ENCODE measurements at places on chromosomes 1 and 21.

- DNase-seq: no peak
Observed at GRCh38 chr1:199585392-199585791, 442.1 kb upstream of the NR5A2 start.

DNA sequence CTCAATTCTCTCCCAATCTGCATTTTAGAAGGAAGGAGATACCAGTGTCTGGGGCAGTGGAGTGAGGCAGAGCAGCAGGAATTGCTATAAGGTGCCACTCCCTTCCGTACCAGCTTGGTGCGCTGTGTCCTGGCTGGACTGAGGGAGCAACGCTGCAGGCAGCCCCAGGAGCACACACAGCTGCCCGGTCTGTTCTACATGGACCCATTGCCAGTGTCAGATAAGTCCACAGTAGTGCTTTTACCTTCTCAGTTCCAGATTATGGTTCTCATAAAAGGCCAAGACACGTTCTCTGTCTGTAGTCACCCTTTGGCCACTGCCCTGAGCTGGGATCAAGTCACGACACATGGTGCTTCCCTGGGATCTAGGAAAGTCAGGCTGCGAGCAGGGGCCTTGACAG, 44.1 kb upstream of the BARHL2 start:
- no peak for DNase-seq

GRCh38 chr1:177865807-177866206, 104.1 kb downstream of the SEC16B start:
- DNase-seq: no peak

GRCh38 chr1:172394141-172394751, 26.2 kb upstream of the C1orf105 start:
- DNase-seq: peak; percentile 36

DNA sequence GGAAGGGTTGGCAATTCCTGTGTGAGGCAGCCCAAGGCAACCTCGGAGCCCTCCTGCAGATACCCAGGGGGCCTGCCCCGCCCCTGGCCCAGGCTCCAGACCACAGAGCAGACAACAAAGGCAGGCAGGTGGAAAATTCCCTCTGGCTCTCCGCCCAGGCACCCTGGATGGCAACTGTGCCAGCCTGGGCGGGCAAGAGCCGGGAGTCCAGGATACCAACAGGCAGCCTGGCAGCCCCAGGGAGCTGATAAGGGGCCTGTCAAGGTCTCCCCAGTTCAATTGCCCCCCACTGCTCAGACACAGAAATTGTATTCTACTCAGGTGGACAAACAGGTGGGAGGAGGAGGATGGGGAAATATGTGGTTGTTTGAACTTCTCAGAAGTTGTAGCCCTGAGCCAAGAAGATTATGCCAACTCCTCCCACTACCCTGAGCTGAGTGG, 15.4 kb upstream of the GPR37L1 start:
- DNase-seq: no peak

- no peak for DNase-seq
Observed at GRCh38 chr1:200194477-200194876, 167.0 kb downstream of the NR5A2 start.

DNA sequence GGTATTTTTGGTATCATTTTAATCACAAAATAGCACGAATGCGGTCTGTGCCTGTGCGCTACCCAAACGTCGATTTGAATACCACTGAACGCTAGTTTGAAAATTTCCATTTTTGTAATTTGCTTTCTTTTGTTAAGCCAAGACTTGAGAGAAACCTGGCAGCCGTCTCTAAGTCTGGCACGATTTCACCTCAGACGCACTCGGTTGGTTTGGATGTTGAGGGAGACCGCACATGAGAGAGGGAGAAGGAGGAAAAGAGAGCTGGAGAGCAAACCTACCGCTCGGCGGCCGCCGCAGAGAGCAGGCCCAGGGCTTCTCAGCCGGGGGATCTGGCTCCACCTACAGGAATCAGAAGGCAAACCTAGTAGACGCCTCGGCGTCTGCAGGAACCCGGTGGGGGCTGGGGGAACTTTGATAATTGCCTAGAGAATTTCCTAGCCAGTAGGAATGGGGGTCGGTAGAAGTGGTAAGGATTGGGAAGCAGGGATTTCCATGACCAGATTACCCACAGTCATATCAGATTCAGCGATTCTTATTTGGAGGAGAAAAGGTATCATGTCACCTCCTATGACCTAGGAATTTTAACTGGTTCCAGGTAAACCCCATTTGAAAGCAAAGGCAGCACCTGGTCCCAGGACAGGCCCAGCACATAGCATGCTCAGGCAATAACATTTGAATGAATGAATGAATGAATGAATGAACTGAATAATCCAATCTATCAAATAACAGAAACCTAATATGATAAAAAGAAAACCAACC, 83.2 kb downstream of the TM2D1 start:
- DNase-seq: peak; percentile 37

- DNase-seq: no peak
Observed at GRCh38 chr1:80919426-80919825, 881.3 kb upstream of the ADGRL2 start.

DNA sequence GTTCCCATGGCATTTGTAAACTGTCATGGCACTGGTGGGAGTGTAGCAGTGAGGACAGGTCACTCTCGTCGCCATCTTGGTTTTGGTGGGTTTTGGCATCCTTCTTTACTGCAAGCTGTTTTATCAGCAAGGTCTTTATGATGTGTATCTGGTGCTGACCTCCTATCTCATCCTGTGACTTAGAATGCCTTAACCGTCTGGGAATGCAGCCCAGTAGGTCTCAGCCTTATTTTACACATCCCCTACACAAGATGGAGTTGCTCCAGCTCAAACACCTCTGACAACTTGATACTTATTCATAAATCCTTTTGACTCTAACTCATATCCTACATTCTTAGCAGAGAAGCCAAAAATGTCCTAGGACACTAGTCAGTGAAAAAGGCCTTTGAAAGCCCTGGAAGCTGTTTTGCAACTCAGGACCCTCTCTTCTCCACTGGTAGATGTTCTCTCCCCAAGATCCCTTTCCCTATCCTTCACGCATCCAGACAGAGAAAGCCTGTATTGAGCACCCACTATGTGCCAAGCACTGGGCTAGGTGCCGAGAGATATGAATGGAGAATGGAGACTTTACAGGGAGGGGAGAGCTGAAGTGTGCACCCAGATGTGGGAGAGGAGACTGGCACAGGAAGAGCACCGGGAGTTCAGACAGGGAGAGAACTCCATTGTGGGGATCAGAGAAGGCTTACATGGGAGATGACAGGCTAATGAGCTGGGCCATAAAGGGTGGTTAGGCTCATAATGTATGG, 6.7 kb upstream of the CSRP1 start:
- DNase-seq: no peak

- no peak for DNase-seq
Observed at GRCh38 chr1:3295846-3296245, 158.6 kb upstream of the ARHGEF16 start.

DNA sequence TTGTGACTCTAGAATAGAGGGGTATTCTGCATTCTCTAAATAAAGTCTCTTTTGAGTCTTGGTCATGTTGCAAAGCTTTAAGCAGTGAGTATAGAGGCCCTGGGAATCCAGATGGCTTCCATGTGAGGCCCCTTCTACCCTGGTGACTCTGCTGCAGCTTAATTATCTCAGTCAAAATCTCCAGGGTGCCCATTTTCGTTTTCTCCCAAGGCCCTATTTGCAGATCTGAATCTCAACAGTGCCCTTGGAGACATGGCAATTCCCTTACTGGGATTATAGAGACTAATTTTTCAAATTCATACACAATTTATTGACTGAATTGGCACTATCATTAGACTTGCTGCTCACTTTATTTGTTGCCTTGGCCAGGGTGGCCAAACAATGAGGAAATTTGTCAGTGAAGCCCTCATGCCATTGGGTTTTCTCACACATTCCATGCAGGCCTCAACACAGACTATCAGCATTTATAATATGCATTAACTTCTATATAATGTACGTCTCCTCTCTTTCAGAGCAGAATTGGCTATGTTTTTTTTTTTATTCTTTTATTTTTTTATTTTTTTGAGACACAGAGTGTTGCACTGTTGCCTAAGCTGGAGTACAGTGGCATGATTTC, 35.1 kb downstream of the PROX1 start:
- DNase-seq: no peak

DNA sequence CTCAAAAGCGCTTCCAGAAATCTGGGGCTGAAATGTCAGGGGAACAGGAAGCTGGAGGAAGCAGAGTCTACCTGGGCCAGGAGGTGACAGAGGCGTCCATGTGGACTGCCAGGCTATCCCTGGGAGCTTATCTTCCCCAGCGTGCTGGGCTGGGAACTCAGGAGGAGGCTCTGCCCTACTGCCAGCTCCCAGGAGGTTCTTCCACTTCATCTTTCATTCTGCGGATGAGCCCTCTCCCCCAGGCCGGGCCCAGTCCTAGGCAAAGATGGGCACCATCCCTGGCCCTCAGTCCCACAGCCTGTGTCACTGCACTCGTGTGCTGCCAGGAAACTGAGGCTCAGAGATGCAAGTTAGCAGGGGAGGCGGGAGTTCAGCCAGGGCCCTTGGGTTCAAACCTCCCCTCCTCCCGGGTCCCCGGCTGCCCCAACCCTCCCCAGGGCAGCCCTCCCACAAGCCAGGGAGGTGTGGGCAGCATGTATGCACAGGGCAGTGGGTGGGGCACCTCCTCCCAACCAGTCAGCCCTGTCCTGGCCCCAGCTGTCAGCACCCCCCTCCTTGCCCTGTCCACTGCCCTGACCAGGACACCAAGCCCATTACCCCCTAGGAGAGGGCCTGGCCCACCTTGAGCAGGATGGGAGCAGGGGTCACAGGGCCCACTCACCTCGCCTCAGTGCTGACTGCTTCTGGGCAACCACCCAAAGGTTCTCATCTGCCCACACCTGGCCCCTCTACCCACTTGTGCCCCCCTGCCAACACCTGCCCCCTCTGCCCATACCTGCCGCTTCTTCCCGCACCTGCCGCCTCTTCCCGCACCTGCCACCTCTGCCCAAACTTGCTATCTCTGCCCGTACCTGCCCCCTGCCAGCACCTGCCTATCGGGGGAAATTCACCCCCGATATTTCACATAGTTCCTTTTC, 226.0 kb downstream of the NPHP4 start:
- DNase-seq: no peak

Measured in stimulated activated CD8-positive, alpha-beta memory T cell treated with anti-CD3 and anti-CD28 coated beads, Interleukin-12 subunit alpha, Interleukin-12 subunit beta, amount 100 ng/mL, for 1 hour (primary cell).